ENCODE measurements at places on chromosomes 6 and 20.
A peak's percentile ranks its signal among the peaks of the same experiment; 100 is the strongest.

DNA sequence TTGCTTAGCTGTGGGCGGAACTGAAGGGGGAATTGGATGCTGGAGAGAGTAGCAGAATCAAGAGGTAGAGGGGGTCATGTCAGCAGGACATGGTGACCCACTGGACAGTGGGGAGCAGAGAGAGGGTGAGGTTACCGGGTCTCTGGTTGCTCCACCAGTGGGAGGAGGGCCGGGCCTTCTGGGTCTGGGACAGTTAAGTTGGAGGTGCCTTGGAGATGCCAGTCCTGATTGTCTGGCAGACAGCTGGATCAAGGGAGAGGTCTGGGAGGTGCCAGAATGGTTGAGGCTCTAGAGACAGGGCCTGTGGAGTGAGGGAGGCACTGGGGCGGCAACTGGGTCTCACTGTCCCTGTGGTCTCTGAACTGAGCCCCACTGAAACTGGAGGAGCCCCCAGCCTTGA, 24.6 kb downstream of the MANBAL start:
- no peak for DNase-seq

GRCh38 chr6:6734479-6735465, 146.3 kb downstream of the LY86 start:
- DNase-seq: no peak

GRCh38 chr6:114119056-114119455, 148.1 kb upstream of the HDAC2 start:
- DNase-seq: no peak

DNA sequence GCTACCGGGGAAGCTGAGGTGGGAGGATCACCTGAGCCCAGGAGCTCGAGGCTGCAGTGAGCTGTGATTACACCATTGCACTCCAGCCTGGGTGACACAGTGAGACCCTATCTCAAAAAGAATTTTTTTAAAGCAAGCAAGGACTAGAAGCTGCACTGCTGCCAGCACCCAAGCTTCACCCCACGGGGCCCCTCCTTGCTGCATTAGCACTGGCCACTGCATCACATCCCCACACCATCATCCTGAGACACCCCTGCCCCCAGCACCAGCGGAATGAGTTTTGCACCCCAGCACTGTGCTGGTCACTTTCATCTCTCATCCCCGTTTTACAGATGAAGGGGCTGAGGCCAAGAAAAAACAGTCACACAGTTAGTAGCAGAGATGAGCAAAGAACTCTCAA, 30.9 kb downstream of the TBC1D7 start:
- DNase-seq: no peak

DNA sequence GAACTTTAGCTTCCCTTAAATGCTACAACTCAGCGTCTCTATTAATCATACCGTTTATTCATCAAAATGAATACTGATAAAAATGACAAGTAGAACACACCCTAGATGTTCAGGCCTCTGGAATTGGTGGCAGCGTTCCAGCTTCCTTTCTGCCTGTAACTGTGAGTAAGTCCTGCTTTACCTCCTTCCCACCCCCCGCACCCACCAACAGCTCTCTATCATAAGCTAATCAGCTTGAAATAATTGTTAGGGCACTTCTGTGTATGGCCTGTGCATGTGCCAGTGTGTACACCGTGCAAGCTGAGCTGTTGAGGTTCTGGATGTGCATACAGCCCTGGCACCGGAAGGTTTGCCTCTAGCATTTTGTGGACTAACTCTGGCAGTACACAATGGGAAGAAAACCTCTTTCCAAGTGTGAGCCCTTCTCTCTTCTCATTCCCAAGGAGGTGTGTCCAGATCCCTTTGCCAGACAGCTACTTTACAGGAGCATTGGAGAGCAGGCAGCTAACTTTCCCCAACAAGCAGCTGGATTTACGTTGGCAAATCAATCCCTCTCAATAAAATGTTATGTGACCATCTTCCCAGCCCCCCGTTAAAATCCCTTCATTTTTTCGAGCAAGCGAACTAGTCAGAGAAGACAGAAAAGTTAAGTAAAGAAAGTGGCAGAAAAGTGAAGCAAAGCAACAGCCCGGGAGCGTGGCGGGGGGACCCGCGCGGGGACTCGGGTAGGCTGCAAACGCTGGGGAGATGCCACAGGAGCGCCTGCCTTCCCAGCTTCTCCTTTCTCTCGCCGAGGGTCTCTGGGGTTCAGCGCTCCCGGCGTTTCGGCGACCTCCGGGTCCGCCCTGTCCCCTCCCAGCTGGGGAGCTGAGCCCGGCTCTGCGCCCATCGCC, 803 bp upstream of the ADGRG6 start:
- peak; percentile 31 for DNase-seq

DNA sequence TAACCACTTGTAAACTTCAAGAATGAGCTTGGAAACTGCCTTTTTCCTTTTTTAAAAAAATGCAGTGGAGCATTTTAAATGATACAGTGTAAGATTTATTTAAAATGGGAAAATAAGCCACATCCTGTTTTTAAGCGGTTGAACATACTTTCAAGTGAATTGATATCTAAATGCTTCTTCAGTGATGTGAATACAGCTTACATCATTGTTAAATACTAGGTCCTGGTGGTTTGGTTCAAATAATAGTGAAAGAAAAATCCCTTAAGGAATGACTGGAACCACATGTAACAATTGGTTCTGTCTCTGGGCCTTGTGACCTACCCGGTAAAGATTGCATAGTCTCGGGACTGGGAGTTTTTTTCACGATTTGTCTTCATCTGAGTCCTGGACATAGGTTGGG, 44.2 kb downstream of the BMP6 start:
- DNase-seq: no peak

GRCh38 chr20:39717936-39718335, 755.8 kb downstream of the DHX35 start:
- DNase-seq: no peak

GRCh38 chr6:131295081-131295480, 159.8 kb downstream of the AKAP7 start:
- peak; percentile 96 for DNase-seq

- DNase-seq: no peak
Measured at GRCh38 chr6:73774311-73774774, 78.3 kb downstream of the CD109 start.

DNA sequence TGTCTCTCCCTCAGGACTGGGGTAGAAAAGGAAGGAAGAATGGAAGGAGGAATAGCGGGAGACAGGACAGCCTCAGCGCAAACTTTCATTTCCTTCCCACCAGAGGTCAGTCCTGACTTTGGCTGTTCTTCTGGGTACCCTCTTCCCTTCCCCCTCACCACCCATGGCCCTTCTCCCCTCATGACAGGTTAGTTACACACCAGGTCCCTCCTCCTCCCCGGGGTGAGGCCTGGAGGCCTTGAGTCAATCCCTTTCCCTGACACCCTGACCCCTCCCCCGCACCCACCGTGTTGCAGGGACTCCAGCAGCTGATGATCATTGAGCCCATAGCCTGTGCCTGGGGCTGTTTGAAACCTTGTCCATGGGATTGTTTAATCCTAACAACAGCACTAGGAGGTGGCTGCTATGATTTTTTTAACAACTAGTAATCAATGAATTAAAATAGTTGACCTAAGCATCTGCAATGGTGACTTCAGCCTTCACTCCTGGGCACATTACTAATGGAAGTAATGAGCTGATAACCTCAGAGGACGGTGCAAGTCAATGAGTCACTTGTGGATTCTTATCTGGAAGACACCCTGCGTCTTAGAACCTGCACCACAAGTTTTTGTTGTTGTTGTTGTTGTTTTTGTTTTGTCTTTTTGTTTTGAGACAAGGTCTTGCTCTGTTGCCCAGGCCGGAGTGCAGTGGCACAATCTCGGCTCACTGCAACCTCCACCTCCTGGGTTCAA, 46.6 kb upstream of the CCDC167 start:
- peak; percentile 39 for DNase-seq

- no peak for DNase-seq
Measured at GRCh38 chr6:149080511-149080910, 237.0 kb upstream of the TAB2 start.

GRCh38 chr20:38152621-38153221, 12.3 kb downstream of the TGM2 start:
- DNase-seq: no peak

DNA sequence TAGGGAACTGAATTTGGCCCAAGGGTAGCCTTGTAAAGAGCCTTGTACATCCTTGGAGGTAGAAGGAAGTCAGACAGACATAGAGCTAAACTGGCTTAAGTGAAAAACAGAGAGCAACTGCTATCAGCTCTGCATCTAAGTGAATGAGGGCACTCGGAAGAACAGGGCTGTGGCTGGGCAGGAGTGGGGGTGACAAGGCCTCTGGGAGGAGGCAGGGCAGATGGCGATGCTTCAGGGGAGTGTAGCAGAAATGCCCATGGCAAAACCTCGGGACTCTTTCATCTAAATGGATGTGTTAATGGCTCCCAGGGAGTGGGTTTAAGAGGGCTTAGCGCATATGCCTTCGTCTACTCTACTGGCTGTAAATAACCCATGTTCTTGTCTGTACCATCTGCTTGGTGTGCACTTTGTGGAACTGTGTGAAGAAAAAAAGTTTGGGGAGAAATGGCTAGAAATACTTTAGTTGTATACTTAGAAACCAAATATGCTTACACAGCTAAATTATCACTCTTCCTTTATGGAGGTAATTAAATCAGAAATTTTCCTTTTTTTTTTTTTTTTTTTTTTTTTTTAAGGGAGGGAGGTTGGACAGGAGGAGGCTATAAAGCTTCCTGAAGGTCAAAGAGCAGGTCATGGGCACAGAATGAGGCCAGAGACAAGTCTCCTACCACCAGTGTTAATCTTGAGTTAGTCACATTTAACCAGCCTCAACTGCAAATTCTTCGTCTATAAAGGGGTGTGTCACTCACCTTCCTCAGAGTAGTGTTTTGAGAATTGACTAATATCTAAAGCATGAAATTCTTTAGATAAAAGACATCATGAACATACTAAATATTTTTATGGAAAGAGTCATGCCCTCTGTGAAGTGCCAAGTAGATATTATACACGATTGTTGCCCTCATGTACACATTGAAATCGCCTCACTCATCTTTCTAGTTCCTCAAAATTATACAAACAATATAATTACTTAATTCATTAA, 60.9 kb downstream of the FYN start:
- no peak for DNase-seq

GRCh38 chr20:3694864-3695263, 13.1 kb upstream of the ADAM33 start:
- DNase-seq: no peak

DNA sequence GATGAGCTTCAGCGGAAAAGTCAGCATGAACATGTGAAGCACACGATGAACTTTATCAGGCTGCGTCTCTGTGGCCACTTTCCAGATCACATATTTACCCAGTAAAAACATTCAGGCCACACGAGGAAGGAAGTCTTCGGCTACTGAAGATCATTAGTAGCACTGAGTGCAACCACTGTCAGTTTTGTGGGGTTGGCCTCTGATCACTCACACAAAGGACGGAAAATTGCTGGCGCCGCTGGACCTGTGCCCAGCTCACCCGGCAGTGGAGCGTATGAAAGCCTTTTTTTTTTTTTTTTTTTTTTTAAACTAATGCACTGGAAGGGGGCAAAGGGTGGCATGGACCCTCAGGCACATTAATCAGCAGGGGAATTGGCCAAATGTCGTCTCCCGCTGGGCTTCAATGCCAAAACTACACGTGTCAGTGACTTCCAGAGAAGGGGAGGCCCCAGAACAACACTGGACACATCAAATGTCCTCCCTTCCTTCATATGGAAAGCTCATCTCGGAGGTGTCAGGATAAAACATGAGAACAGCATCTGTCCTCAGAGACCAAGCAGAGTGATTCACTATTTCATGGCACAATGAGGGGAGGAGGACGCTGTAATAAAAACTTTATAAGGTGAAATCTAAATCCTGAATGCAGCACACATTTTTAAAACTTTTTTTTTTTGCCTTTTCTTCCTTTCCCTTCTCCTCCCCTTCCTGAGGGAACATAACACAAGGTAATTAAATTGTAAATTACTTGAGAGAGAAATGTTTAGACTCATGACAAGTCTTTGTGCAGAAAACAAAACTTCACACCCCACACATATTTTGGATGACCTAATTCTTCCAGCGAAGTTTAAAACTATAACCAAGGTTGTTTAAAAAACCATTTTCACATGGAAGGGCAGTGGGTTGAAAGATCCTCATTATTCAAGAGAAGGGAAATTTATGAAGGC, 223.4 kb downstream of the FOXC1 start:
- no peak for DNase-seq

DNA sequence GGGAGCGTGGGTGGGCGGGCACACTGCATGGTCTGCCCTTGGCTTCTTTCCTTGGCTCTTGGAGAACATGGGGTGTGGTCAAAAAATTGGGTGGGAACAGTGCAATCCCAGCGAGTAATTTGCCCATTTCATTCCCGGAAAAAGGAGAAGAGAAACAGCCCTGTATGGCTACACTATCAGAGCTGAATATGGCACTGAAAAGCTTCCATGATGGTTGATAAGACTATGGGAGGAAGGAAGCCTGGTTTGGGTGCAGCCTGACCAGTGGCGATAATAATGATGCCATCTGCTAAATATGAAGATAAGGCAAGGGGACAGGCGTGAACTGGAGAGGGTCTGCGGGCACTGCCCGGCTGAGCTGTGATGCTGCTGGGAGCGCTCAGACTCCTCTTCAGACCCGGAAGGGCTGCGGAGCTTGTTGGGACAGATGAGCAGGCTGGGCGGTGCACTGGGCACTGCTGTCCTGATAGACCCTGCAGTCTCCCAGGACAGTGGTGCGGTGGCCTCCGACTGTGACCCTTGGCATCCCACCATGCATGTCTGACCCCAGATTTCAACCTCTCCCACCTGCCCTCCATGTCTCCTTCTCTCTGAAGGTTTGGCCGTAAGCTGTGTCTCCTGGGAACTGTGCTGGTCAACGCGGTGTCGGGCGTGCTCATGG, 10.2 kb downstream of the SLC22A1 start:
- DNase-seq: no peak

DNA sequence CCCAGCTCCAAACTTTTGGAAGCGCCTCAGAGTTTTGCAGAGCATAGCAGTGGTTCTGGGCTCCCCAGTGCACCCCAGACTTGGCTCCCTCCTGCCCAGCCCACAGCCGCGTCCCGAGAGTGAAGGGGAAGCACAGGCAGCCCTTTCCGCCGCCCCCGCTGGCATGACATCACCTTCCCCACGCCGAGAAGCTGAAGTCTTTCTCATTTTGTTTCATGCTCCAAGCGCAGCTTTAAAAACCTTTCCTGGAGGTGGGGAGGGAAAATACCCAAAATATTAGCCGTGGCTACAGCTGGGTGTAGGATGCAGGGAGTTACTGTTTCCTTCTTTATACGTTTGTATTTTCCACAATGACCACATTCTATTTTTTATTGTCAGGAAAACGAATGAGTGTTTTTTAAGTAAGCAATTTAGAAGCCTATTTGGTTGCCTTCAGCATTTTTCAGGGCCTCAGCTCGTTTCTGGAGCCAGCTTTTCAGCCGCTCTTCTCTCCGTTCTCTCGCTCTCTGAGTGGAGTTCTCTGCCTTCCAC, 72.9 kb downstream of the SNX5 start:
- DNase-seq: no peak

DNA sequence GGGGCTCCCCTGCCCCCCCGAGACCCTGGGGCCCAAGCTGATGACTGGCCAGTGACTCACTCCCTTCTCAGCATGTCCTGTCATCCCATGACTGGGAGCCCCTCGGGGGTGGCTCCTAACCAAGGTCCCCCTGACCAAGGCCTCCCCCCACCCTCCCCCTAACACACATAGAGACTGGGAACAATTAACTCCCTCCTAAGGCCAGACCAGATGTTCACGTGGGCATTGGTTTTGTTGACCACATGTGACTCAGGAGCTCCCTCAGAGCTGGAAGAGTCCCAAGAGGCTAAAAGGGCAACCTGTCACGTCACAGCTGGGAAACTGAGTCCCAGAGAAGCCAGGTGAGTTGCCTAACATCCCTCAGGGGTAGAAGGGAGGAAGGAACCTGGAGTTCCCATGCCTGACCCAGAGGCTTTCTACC, 10.6 kb upstream of the CCN5 start:
- DNase-seq: no peak

GRCh38 chr6:77487808-77488425, 24.6 kb upstream of the HTR1B start:
- DNase-seq: no peak

GRCh38 chr6:13412639-13413465, 74.5 kb downstream of the GFOD1 start:
- no peak for DNase-seq

All from H9 (cell line).